ENCODE measurements at places on chromosomes 3 and 15.

- no peak for DNase-seq
These were observed 9.8 kb upstream of the SEMA4B start for GRCh38 chr15:90191344-90191687.

DNA sequence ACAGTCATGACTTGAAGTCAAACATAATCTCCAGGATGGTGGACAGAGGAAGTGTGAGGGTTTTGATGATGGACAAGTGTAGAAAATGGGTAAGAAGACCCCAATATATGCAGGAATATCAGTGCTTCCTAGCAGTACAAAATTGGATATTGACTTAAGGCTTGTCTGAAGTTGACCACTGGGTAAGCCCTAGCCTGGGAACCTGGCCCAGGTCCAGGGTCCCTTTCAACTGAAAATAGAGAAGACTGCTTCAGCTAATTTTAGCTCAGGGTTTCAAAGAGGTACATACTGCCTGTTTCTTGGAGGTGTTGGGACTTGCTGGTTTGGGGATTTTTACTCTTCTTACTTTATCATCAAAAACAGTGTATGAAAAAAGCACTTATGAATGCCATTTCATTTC, 4.7 kb downstream of the NR1D2 start:
- no peak for DNase-seq

- no peak for DNase-seq
These were observed 1359.8 kb downstream of the ZPLD1 start for GRCh38 chr3:103794656-103795055.

DNA sequence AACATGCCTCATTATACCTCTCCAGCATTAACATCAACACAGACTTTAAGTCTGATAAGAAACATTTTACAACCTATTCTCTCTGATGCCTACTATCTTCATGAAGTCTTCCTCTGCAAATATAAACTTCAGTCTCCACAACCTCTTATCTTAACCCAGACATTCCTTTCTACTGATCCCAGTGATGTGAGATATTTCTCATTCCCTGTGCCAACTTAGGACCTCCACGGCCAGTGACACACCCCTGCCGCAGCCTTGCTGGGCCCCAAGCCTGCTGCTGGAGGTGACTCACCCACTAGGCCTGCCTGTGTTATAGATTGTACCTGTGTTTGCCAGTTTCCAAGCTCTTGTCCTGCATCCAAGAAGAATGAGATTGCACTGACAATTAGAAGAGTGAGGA, 734.5 kb upstream of the CADM2 start:
- no peak for DNase-seq

- no peak for DNase-seq
These were observed 31.0 kb downstream of the SLC6A20 start for GRCh38 chr3:45765266-45765851.

Measured in cortex of kidney (tissue), 1 donor.